ENCODE measurements at places on chromosomes 3 and 15. TPM values are rescaled to one million over a fixed set of nuclear protein-coding genes. Genes with fewer than 3 reads are reported as not detected.
A peak's percentile ranks its signal among the peaks of the same experiment; 100 is the strongest.

The HTR3E gene
- total RNA-seq, result not detected

The B3GNT5 gene
- total RNA-seq, result 0.86 TPM

The CYP19A1 gene
- not detected for total RNA-seq

The PAQR5 gene
- not detected for total RNA-seq

The FAM162A gene
- 78.4 TPM for total RNA-seq

The CHRD gene
- total RNA-seq, result not detected

The EFCAB12 gene
- total RNA-seq, result 0.45 TPM

The QARS1 gene
- total RNA-seq, result 294 TPM

GRCh38 chr3:186967686-186968085, 37.4 kb downstream of the ST6GAL1 start:
- peaks cover 59% of the 10 kb centered on the region for H3K36me3 ChIP-seq
- H3K4me3 ChIP-seq, result no peak overlapping the region
- peak overlapping the region; percentile 73 for H3K27ac ChIP-seq
- DNase-seq, result no peak
- peaks cover 26% of the 10 kb centered on the region for H3K4me1 ChIP-seq

DNA sequence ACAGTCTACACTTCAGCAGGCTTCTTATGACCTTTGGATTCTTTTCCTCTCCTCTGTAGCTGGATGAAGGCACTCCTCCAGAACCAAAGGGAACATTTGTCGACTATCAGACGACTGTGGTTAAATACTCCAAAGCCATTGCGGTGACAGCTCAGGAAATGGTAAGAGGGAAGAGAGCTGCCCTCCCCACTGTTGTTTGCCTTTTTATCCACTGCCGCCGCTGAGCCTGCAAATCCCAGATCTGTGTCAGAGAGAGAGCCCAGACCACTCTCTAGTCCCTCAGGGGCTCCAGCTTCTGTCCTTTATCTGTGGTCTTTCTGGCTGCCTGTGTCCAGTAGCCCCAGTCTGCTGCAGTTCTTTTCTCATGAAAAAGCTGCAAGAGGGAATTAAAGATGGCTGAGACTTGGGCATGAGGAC, 261.5 kb upstream of the TPM1 start:
- H3K36me3 ChIP-seq, result no peaks in the 10 kb centered on the region
- H3K4me3 ChIP-seq, result no peak overlapping the region
- DNase-seq, result no peak
- peaks cover 9% of the 10 kb centered on the region for H3K27me3 ChIP-seq

DNA sequence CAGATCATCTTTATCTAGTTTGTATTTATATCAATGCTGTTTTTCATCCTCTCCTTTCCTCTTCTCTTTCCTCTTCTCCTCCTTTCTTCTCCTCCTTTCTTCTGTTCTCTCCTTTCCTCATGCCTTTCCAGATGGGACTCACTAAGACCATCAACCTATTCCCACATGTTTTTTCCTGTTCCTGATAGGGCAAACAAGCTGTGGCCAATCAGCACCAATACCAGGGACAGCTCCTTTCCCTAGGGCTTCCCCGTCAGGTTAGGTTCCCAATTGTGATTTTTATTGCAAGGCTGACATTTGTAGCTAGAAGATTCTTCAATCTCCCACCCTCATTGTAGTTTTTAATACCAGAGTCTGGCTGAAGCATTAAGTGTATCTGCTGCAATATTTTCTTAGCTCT, 76.3 kb upstream of the COL8A1 start:
- DNase-seq, result no peak
- H3K36me3 ChIP-seq, result no peaks in the 10 kb centered on the region
- H3K27ac ChIP-seq, result no peak overlapping the region
- H3K4me3 ChIP-seq, result no peak overlapping the region
- no peaks in the 10 kb centered on the region for H3K27me3 ChIP-seq

DNA sequence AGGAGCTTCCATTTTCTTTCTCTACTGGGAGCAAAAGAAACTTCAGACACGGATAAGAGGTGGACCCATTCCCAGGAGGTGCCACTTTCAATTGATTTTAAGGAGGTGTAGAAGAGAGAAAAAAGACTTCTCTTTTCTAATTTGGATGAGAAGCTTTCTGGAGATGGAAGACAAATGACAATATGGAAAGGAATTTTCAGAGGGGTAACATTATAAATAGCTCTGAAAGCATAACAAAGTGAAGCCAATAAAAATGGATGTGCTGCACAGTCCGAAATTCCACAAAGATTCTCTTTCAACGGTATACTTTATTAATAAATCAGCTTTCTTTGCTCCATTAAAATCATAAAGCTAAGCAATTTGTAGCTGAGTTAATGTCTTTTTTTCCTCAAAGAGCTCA, 607.2 kb upstream of the MDFIC2 start:
- H3K4me3 ChIP-seq, result no peak overlapping the region
- peaks cover 2% of the 10 kb centered on the region for H3K36me3 ChIP-seq
- DNase-seq, result no peak
- no peaks in the 10 kb centered on the region for H3K4me1 ChIP-seq
- no peak overlapping the region for H3K27ac ChIP-seq

DNA sequence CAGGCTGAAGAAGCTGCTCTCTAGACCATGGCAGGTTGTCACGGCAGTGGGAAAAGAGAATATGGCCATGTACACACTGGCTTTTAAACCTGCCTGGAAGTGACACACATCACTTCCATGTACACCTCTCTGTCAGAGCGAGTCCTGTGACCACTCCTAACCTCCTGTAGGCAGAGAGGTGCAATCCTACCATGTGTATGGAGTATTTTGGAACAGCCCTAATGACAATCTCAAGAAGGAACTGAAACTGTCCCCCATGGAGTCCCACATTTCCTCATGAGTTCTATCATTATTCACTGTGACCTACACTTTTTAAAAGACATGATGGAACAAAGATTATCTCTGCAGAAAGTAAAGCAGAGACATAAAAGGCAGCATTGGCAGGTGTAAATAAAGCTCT, 153.4 kb upstream of the PFN2 start:
- H3K36me3 ChIP-seq, result no peaks in the 10 kb centered on the region
- H3K27me3 ChIP-seq, result peaks cover 8% of the 10 kb centered on the region
- no peak overlapping the region for H3K4me3 ChIP-seq
- DNase-seq, result no peak

- no peak overlapping the region for H3K4me3 ChIP-seq
- no peaks in the 10 kb centered on the region for H3K27me3 ChIP-seq
- H3K36me3 ChIP-seq, result no peaks in the 10 kb centered on the region
- H3K4me1 ChIP-seq, result no peaks in the 10 kb centered on the region
- no peak overlapping the region for H3K27ac ChIP-seq
Measured at GRCh38 chr3:143146486-143147274, 27.1 kb downstream of the CHST2 start.

DNA sequence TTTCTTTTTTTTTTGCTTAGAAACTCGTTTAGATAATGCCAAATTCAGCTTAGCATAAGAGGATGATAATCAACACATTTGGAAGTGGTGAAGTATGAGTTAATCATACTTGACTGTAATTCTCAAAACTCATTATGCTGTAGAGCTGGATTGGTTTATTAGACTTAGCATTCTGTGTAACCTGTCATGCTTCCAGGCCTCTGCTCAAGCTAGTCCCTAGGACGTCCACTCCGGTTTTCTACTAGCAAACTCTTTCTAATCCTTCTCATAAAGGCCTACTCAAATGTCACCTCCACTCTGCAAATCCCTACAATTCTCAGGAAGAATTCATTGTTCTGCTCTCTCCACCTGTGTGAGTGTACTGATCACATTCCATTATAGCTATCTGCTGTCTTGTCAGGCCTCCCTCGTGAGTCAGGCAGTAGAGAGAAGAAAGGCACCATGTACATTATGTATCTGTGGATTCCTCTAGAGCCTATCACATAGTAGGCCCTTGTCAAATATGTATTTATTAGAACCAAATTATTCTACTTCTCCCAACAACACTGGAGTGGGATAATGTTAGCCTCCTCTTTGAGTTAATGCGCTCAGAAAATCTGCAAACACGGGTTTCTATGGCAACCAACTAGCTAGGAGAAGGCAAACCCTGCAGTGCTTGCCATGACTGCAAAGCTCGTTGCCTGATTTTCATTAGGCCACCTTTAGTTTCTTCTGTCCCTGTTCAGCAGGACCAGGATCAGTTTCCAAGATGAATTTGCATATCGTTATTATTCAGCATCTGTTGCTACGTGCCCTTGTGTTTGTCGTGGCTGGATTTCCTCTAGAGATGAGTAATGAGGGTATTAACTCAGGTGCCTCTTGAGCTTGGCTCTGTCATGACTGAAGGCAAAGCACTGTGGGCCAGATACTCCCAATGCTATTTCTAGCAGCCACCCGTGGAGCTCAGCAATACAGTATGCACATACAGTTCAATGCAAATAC, 30.7 kb downstream of the ATP13A5 start:
- DNase-seq, result no peak
- H3K36me3 ChIP-seq, result no peaks in the 10 kb centered on the region
- no peak overlapping the region for H3K27ac ChIP-seq
- H3K4me3 ChIP-seq, result no peak overlapping the region
- H3K4me1 ChIP-seq, result no peaks in the 10 kb centered on the region

DNA sequence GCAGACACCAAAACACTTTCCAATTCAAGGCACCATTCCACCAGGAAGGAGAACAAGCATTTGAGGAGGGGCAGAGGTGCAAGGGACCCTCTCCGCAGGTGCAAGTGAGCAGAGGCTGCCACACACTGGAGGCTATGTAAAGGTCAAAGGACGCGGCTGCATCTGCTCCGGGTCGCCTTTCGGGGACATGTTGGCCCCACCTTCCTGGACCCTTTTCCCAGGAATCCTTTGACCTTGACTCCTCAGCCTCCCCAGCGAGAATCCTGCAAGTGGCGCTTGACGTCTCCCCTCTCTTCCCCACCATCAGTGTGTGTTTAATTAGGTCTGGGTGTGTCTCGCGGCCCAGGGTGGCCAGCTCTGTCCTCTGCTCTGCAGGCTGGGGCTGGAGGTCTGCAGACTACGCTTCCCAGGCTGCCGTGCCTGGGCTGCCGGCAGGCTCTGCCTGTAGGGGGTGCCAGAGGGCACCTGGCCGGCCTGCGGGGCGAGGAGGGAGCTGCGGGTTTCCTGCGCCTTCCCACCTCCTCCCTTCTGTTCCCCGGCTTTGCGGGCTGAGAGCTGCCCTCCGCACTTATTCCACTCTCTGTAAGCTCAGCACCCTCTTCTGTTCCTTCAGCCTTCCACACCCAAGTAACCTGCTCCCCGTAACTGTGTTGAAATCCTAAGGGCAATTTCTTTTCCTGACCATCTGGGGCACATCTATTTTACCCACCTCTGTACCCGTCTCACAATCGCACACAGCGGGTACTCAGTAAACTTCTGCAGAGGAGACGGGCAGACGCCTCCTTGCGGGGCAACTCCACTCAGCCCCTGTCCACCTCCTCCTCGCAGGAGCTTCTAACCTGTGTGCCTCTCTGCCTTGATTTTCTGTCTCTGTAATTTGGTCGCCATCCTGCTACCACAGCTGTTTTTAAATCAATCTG, 129.8 kb downstream of the NSMCE3 start:
- H3K4me3 ChIP-seq, result no peak overlapping the region
- peaks cover 12% of the 10 kb centered on the region for H3K4me1 ChIP-seq
- H3K27ac ChIP-seq, result no peak overlapping the region
- peaks cover 22% of the 10 kb centered on the region for H3K27me3 ChIP-seq
- no peaks in the 10 kb centered on the region for H3K36me3 ChIP-seq

DNA sequence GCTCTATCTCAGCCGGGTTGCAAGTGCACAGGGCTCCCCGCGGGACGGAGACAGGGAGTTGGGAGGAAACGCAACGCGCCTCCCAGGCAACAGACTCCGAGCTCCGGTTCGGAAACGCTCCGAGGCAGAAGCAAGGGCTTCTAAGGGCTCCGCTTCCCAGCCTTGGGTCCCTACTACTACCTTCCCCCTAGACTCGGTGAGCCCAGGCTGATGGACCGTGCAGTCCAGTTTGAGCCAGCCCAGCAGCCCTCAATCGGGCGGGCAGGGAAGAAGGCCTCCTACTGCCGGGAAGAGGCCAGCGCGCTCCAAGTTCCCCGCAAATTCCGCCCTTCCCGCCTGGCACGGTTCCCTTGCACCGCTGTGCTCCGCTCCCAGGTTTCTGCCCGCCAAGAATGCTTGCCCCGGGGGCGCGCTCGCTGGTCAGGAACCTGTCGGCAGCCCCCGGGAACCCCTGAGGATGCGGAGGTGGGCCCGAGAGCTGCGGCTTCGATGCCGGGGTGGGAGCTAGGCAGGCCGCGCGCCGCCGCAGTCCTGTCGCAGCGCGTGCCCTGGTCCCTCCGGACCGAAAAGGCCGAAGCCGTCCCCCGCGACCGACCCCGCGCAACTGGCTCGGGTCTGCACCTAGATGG, 728 bp downstream of the TRANK1 start:
- peaks cover 20% of the 10 kb centered on the region for H3K4me1 ChIP-seq
- H3K27me3 ChIP-seq, result no peaks in the 10 kb centered on the region
- H3K4me3 ChIP-seq, result peak overlapping the region; percentile 78
- peak; percentile 34 for DNase-seq

- no peaks in the 10 kb centered on the region for H3K27me3 ChIP-seq
- DNase-seq, result no peak
- peak overlapping the region; percentile 74 for H3K4me3 ChIP-seq
- peaks cover 25% of the 10 kb centered on the region for H3K36me3 ChIP-seq
- peak overlapping the region; percentile 82 for H3K27ac ChIP-seq
Measured at GRCh38 chr15:42737529-42738328, 801 bp upstream of the CDAN1 start.

DNA sequence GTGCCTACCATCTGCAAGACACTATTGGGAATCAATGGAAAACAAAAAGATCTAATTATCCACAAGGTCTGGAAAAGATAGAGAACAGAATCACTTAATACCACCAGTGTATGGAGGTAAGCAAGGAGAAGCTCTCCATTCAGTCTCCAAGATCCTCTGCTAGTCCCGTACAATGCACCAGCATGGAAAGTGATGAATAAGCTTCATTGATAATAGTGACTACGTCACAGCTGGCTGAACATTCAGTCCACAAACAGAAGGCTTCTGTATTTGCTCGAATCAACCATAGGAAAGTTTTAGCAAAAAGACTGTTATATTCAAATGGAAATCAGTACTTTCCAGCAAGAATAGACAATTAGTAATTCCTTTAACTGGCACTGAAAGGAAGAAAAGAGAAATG, 42.9 kb downstream of the IGSF11 start:
- H3K36me3 ChIP-seq, result no peaks in the 10 kb centered on the region
- H3K4me3 ChIP-seq, result no peak overlapping the region
- H3K27me3 ChIP-seq, result no peaks in the 10 kb centered on the region
- DNase-seq, result no peak
- H3K27ac ChIP-seq, result no peak overlapping the region

DNA sequence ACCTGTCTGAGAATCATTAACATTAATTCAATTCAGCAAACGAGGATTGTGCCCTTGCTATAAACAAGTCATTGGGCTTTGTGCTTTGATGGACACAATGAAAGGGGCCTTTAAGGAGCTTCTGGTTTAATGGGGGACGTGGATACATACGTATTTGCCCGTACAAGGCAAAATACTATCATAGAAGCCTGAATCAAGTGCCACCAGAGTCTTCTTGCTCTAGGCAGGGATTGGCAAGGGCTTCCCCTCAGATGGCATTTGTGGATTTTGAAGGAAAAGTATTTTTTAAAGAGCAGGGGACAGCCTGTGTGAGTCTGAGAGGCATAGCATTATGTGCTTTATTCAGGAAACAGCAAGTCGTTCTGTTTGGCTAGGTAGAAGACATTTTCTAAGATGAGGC, 83.7 kb upstream of the NEDD4 start:
- no peaks in the 10 kb centered on the region for H3K4me1 ChIP-seq
- DNase-seq, result no peak
- no peak overlapping the region for H3K27ac ChIP-seq
- H3K4me3 ChIP-seq, result no peak overlapping the region
- H3K27me3 ChIP-seq, result no peaks in the 10 kb centered on the region

Data from activated CD8-positive, alpha-beta T cell treated with anti-CD3 and anti-CD28 coated beads, Interleukin-2, amount 10 ng/mL, durations not matched to agents 7 days and 5 days (primary cell).